ENCODE measurements at places on chromosomes 16 and 17. TPM values are rescaled to one million over a fixed set of nuclear protein-coding genes. Genes with fewer than 3 reads are reported as not detected.

Gene CD300E
- not detected for total RNA-seq

Gene TVP23A
- not detected for total RNA-seq

Gene MMP28
- not detected for total RNA-seq

Gene OR3A3
- total RNA-seq, result not detected

Gene TK1
- 198 TPM for total RNA-seq

Gene SLC47A1
- not detected for total RNA-seq

Gene ATP1B2
- total RNA-seq, result not detected

Gene JPH3
- not detected for total RNA-seq

Measured in LHCN-M2 (cell line).